ENCODE measurements at places on chromosomes 7 and 10.

DNA sequence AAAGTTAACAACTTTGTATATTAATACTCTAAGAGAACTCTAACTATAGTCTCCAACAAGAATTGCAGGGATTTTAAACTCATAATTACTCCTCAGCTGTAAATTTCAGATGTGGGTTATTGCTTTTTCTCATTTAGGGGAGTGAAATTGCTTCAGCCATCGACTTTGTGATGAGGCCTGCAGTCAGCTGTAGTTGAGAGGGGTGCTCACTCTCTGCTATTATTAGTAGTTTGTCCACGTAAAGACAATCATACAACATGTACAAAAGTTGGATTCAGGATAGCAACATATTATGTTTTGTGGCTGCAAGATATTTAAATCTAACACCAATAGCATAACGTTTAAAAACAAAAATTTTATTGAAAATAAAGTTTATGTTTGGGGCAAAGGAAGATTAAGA, 28.7 kb downstream of the HDAC9 start:
- DNase-seq: no peak

DNA sequence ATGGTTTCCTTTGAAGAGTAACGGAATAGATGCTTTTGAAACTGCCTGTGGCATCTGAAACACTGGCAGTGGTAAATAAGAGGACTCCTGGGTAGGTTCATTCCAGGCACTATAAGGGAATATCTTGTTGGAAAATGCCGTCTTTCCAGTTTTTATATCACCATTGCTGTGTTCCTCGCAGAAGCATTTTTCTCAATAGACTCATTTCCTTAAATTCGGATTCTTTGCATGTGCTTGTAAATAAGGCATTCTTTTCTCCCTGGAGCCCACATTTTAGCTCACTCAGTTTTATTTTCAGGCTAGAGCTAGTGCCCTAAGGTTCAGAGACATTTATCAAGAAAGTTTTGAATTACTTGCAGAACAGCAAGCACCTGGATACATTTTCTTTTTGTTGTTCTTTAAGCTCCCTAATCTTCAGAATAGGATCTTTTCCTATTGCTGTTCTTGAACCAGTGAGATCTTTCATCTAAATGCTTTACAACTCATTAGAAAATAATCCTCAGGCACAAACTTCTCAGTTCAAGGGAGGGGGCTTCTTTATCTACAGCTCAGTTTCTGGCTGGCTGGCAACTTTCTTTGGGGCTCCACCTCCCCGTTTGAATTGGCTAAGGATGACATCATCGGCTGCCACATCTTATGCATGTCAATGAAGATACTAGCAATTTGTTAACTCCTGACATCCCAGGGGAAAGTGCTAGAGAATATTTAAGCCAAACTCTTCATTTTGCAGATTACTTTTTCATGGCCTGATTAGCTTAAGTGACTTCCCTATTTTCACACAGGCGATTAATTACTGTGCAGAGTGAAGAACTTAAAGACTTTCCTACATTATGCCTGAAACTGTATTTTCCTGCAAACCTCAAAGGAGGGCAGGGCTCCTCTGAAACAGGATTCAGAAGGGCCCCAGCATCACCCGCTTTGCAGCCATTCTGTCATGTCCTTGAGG, 133.7 kb upstream of the RSU1 start:
- no peak for DNase-seq

DNA sequence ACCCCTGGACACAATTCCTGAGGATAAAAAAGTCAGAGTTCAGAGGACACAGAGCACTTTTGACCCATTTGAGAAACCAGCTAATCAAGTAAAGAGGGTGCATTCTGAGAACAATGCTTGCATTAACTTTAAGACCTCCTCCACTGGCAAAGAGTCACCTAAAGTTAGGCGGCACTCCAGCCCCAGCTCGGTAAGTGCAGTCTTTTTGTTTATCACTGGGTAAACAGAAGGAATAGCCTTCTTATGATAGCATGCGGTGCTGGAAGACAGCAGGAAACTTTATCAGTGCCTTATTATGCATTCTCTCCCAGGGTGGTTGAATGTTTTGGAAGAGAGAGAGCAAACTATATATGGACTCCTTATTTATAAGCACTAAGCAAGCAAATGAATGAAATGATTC, 130.5 kb downstream of the CDK14 start:
- DNase-seq: no peak

- no peak for DNase-seq
Measured at GRCh38 chr10:121168545-121169216, 317.5 kb downstream of the WDR11 start.

DNA sequence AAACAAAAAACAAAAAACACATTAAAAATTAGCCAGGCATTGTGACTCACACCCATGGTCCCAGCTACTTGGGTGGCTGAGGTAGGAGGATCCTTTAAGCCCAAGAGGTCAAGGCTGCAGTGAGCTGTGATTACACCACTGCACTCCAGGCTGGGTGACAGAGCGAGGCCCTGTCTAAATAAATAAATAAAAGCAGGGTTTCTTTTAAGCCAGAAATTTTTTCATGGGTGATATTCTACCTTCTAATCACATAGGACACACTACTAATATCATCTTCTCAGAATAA, 14.2 kb upstream of the SVIL start:
- no peak for DNase-seq

DNA sequence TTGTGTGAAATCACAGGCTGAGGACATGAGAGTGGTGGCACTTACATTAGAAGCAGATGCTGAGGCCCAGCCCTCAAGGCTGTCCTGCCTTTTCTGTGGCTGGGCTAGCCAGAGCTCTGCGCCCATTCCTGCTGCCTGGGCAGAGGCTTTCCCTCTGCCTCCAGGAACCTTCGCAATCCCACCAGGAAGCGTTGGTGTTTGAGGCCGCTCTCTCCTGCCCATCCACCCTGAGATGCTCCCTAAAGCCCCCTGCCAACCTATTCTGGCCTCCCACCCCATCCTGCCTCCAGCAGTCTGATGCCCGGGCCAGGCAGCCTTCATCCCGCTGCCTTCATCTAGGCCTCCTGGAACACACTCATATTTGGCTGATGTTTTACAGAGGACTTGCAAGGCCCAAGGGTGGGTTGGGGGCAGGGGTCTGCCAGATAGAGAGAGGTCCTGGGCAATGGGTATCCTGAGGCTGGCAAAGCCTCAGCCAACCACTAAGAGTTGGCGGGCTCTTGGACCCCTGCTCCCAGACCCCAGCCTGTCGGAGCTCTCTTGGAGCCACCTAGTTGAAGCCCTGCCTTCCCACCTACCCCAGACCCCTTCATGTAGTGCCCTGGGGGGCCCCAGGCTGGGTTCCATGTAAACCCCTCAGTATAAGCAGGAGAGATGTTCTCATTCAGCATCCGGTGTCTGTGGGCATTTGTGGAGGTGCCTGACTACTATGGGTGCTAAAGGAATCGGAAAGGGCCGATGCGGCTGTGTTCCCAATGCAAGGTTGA, 32.7 kb downstream of the LDB3 start:
- DNase-seq: no peak

GRCh38 chr7:114488696-114489095, 74.1 kb downstream of the FOXP2 start:
- no peak for DNase-seq

DNA sequence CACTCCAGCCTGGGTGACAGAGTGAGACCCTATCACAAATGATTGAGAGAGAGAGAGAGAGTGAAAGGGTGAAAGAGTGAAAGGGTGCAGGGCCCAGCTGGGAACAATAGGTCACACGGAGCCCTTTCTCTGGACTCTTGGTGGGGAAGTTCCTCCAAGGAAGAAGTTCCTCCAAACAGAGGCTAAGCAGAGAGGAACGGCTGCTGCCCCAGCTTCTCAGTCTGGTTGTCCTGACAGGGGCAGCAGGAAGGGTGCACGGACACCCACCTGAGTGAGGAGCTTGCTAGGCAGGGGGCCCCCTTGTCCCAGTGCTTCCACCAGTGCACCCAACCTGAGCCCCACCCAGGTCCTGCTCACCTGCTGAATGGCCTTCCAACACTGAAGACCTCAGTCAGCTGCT, 38.8 kb upstream of the MYL10 start:
- no peak for DNase-seq

GRCh38 chr10:58660575-58661255, 148.0 kb downstream of the BICC1 start:
- no peak for DNase-seq

GRCh38 chr10:44415121-44415520, 30.2 kb upstream of the CXCL12 start:
- no peak for DNase-seq

DNA sequence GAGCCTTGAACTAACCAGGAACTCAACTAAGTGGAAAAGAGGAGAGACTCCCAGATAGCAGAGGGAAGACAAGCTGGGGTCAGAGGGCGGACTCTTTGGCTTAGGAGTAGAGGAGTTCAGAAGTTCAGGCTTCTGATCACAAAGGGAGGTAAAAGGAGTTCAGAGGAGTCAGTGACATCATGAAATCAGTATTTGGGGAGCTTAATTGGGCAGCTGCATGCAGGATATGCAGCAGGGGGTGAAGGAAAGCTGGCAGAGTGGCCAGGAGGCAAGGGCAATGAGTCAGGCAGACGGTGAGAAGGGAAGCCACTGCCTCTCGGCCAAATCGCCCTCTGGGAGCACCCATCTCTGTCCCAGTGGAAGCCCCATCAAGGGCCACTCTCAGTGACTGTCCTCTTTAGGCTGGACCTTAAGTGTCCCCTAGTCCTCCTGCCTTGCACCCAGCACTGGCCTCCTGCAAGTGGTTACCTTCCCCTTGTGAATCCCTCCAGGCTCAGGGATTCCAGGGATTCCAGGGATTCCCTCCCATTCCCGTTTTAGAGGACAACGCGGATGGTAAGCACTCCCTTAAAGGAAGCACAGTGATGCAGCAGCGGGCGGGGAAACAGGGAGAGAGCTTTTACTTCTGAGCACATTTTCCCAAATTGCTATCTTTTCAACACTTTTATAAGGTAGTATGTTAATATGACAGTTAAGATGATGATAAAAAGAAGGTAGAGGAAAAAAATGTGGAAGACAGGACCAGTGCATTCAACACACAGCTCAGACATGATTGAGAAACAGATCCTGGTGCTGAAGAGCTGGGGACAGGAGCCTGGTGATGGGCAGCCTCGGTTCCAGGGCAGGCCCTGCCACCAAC, 72.6 kb downstream of the KCNMA1 start:
- DNase-seq: no peak

DNA sequence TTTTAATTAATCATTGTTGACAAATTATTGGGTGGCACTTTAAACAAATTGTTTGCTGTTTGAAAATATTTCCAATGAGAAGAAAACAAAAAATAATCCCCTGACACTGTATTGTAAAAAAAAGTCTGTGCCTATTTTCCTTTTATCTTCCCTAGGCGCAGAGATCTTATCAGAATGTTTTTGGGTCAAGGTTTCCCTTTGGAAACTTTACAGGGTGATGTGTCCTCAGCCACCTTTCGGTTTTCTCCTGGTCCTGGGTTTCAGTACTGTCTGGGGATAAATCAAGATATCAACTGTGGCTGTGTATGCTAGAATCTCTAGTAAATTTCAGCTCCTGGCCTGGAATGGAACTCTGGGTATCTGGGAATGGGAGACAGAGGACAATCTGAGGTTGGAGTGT, 1.4 kb downstream of the ZNF107 start:
- no peak for DNase-seq

GRCh38 chr7:82740246-82740848, 296.8 kb upstream of the CACNA2D1 start:
- no peak for DNase-seq

- no peak for DNase-seq
Measured at GRCh38 chr7:134155206-134155605, 28.1 kb downstream of the LRGUK start.
